Activated naive CD4-positive, alpha-beta T cell treated with anti-CD3 and anti-CD28 coated beads, Interleukin-2, amount 50 U/mL, for 16 hours (primary cell): ENCODE measurements at places on chromosomes 16 and 17.

- no peak for DNase-seq
Measured at GRCh38 chr17:20109076-20109475, 99.9 kb downstream of the SPECC1 start.

DNA sequence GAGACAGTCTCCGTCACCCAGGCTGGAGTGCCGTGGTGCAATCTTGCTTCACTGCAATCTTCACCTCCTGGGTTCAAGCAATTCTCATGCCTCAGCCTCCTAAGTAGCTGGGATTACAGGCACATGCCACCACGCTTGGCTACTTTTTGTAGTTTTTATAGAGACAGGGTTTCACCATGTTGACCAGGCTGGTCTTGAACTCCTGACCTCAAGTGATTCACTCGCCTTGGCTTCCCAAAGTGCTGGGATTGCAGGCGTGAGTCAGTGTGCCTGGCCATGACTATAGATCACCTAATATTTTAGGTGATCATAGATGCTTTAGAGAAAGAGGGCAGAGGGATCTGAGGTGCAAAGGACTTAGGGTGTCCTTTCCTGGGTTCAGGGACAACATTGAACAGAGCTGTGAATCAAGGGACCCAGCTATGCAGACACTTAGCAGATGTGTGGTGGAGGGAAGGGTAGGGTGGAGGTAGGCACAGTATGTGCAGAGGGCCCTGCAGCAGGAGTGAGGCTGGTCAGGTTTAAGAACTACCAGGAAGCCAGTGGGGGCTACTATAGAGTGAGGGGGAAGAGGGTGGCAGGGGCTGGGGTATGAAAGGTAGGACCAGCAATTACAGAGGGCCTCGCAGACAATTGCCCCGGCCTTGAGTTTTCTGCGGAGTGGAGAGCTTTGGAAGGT lies 116.5 kb downstream of the CMIP start:
- DNase-seq = no peak

DNA sequence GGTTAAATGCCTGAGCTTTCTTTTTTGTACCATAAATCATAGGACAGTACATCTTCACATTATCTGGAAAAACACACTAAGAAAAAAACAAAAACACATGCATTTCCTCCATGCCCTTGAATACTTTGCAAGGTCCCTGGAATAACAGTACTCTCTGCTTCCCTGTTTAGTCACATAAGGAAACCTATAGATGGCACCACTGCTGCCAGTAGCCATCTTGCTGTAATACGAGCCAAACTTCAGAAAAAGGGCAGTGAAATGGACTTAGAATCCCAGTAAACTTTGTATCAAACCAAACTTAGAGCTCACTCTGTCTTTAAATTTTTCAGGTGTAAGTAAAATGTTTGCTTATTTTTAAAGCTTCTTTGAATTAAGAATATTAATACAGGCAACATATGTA lies 435.5 kb downstream of the KCNJ2 start:
- DNase-seq = no peak

DNA sequence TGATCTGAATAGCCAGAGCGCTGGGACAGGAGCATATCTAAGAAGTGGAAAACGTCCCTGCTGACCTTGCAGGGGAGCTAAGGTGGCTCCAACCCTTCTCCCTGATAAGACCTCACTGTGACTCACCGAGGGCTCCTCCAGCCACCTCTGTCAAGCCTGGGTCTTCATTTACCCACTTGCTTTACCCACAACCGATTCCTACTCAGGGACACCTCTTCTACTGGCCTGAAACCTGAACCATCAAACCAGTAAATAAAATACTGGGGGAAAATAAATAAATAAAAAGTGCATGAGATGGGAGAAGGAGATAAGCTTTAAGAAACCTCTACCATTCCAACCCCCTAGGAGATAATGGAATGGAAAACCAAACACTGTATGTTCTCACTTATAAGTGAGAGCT lies 80.2 kb upstream of the ALOX12 start:
- no peak for DNase-seq

DNA sequence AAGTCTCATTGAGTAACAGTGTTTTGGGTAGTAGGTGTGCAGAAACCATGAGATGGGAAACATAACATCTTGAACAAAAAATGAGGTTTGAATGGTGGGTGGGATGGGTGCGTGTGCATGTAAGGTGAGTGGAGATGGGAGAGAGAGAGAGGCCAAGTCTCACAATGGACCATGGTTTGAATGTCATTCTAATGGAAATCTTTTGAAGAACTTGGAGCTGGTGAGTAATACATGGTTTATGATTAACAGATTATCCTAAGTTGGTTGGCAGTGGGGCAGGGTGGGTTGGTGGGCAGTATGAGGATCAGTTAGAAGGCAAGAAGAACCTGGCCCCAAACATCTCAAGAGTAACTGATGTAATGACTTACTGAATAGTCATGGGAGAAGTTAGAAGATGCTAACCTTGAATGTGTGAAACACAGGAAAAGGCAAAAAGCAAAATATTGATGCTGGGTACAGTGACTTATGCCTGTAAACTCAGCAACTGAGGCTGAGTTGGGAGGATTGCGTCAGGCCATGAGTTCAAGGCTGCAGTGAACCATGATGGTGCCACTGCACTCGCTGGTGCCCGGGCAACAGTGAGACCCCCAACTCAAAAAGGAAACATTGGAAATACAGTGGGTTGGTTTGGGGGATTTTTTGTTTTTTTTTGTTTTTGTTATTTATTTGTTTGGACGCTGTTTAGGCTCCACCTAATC lies 32.7 kb downstream of the ZNF207 start:
- DNase-seq = no peak

DNA sequence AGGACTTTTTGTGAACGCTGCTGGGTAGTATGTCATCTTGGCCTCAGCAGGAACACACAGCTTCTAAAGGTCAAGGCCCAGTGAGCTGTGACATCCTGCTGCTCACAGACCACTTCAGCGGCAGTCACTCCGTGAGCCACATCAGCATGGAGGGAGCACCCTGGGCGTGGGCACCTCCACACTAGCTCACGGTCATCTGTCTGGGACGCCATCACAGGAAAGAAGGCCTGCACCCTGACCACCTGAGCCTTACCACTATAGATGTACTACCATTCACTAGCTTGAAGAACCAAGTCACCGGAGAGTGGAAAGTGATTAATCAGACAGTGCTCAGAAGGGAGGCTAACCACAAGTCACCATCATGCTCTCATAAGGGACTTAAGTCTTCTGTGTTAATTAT lies 3.3 kb downstream of the AXIN1 start:
- no peak for DNase-seq

- no peak for DNase-seq
Measured at GRCh38 chr16:29804020-29804419, 2.3 kb upstream of the MAZ start.

GRCh38 chr17:44272321-44272951 lies 4.5 kb upstream of the SLC4A1 start:
- no peak for DNase-seq

DNA sequence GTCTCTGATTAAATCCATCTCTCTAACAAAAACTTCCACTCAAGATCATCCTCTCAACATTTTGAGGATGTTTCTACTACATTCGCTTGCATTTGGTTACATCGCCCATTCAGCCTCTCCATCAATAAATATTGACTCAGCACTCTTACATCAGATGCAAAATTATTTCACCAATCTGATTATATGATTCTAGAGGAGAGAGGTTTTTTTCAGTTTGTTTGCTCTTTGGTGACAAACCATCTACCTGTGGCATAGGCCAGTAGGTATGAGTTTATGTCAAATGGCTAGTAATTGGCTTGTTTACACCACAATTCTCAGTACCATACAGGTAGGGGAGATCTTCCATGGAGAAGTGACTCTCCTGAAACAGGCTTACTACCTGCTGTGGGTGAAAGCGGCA lies 52.3 kb downstream of the TOX3 start:
- DNase-seq = no peak

DNA sequence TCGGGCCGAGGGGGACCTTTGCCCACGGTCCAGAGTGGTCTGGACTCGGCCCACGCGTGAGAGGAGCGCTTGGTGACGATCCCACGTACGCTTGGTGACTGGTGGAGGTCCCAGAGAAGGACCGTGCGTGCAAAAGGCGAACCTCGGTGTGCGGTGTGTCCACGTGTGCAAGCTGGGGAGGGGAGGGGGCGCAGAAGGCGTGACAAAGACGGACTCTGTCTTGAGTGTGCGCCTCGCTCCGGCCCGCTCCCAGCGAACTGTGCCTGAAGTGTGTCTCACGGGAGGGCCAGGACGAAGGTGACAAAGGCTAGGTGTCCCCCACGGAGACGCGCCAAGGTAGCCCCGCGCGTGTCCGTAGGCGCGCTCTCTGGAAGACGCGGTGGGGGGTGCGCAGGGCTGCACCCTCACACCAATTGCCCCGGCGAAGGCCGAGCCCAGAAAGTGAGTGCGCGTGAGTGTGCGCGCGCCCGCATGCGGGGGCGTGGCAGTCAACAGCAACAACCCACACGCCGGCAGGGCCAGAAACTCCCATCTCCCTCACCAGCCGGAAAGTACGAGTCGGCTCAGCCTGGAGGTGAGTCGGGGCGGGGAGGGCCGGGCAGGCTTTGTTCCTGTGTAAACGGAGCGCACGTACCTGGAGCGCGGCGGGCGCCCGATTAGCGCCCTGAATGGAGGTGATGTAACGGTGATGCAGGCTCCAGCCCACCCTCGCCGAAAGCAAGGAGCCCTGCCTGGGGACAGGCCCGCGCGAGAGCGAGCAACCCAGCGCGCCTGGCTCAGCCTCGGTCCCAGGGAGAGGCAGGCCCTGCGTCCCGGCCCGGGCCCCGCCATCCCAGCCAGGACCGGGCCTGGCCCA lies at the start of gene GPRC5C:
TSS of gene GPRC5C (plus strand) at position 521 of the 856 bp plus-strand sequence. CDS start 7,689 bp downstream, outside the sequence.
- peak; percentile 34 for DNase-seq

GRCh38 chr17:55433029-55433628 lies 11.5 kb upstream of the MMD start:
- DNase-seq = no peak

GRCh38 chr17:64213995-64214811 lies 48.9 kb downstream of the TEX2 start:
- DNase-seq = no peak

GRCh38 chr17:13638855-13639458 lies 37.2 kb upstream of the HS3ST3A1 start:
- no peak for DNase-seq

DNA sequence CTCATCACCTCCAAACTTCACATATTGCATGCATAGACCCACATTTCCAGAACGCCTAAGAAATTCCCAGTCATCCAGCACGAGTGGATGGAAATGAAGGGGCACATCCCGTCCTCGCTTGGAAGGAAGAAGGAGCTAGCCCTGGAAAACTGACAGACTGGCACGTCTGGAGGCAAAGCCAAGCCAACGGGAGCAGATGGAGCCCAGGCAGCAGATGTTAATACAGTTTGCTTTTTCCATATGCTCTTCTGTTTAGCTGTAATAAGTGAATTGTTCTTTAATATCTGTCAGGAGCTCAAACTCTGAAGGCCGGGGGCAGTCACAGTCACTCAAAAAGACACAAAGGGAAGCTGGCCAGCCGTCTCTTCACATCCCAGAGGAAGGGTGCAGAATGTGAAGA lies 187.7 kb downstream of the XYLT1 start:
- DNase-seq = no peak

GRCh38 chr17:35064516-35065215 lies 1.2 kb upstream of the RFFL start:
- no peak for DNase-seq
